Right renal pelvis (tissue), 4 donors: ENCODE measurements at places on chromosomes 5 and 9. TPM values are rescaled to one million over a fixed set of nuclear protein-coding genes. Genes with fewer than 3 reads are reported as not detected.
A peak's percentile ranks its signal among the peaks of the same experiment; 100 is the strongest.

DNA sequence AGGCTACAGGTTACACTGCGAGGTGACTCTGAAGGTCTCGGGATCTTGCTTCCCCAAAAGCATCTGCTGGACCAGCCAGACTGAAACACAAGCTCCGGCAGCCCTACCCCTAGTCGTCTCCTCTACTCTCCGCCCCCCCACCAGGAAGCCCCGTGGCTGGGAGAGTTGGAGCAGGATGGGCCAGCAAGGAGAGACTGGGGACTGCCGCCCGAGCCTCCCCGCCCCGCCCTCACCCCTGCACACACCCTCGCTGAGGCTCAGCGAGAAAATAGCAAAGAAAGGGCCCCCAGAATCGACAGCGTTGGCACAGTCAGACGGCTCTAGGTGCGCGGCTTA is 1.3 kb downstream of the TRIM7 start:
- no peak for DNase-seq

DNA sequence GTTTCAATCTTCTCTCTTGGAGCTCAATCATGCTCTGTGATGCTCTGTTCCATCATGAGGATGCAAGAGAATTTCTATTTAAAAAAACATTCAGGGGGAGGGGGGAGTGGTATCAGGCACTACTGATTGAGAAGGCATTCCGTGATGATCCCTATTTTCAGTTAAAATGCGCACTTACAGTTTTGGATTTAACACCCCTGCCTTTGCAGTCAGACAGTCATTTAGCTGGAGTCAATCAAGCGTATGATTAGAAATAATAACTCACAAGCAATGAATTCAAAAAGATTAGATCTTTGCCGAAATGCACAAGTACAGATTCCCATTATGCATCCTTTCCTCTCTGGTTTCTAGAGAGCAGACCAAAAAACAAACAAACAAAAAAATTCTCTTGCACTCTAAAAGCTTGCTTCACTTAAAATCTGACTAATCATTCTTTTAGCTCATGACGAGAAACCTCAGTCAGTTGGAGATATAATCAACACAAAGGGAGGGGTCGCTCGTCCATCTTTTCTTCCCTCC is 55.4 kb downstream of the EFNA5 start:
- DNase-seq: no peak

- DNase-seq: no peak
Observed at GRCh38 chr5:100838048-100838473, 65.0 kb downstream of the ST8SIA4 start.

- DNase-seq: peak; percentile 38
Observed at GRCh38 chr9:128635266-128636023, 21.2 kb downstream of the DYNC2I2 start.

DNA sequence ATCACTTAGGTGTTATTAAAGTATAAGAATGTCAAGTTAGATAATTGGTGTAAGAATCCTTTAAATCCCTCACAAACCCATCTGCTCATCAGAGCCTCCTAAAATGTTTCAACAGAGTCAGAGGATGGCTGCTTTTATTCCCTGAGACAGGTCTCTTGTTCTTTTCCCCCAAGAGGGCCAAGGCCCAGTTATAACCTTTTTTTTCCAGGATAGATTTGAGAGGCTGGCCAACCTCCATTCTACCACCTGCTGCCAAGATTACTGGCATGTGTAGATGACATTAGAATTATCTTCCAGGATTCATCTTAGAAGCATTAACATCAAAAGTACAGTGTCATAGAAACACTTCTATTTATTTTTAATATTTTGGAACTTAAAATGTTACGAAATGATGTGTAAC is 305.1 kb downstream of the TRPM3 start:
- DNase-seq: no peak

DNA sequence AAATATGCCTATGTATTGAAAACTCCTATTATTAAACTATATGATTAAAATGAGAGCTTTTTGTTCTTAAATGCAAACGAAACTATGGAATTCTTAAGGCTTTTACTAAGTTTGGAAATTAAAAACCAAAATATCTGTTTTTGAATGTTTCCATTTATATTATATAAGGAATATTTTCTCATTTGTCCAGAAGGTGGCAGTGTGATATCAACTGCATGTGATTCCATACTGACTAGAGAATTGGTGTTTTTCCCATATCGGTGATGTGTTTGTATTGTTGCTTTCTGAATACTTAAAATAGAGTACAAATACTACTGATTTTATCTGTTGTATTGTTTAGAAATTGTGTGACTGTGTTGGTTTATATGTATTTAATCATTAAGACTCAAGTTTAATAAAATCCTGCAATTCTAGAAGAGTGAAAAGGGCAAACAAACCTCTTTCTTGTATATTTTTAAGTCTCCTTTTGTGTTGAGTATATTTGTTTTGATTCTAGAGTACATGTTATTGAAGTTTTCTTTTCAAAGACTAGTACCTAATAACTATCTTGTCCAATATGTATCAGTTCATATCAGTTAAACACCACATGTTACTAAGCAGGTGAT is 320.8 kb downstream of the CCDC171 start:
- DNase-seq: peak; percentile 31

The MEGF9 gene
- 21.2 TPM for polyA plus RNA-seq

The CAVIN4 gene
- 3.3 TPM for polyA plus RNA-seq

The ALDH1A1 gene
- polyA plus RNA-seq: 346 TPM

DNA sequence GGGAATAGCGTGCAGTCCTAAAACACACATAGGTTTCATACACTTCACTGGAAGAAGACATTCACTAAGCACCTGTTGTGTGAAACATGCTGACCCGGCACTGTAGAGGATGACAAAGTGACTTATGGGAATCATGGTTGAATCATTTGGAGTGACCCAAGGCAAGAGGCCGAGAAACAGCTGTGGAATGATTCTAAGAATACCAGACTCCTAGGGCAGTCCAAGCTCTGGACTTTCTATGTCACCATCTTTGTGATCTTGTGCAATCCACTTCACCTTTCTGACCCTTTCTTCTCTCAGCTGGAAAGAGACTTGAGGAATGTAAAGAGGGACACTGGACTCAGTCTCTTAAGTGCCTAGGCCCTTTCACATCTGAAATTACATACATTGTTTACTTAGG is 13.1 kb downstream of the MSANTD3 start:
- DNase-seq: no peak

The ENG gene
- 94.2 TPM for polyA plus RNA-seq

The SAXO1 gene
- 0.22 TPM for polyA plus RNA-seq
